ENCODE measurements at places on chromosomes 4 and X. TPM values are rescaled to one million over a fixed set of nuclear protein-coding genes. Genes with fewer than 3 reads are reported as not detected.

The GUCY1B1 gene
- 1.1 TPM for total RNA-seq

The UGT2B15 gene
- not detected for total RNA-seq

The ETDB gene
- not detected for total RNA-seq

The PARM1 gene
- under 0.01 TPM for total RNA-seq

DNA sequence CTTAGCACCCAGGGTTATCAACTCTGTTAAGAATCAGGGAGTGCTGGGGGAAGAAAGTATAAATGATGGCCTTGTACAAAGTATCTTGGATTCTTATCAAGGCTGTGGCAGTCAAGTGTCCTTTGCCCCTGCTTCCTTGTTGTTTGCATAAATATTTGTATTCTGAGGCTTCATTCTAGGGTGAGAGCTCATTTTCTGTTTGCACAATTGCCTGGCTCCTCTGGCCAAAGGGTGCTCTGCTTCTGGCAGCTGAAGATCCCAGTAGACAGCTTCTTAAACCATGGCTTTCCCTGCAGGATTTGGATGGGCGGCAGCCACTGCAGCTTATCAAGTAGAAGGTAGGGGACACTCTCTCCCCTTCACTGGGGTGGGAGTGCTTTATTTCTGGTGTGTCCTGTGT lies at the start of gene GBA3:
GBA3 (plus strand) TSS at position 202 of the 400 bp plus-strand sequence.
- no peak for DNase-seq

DNA sequence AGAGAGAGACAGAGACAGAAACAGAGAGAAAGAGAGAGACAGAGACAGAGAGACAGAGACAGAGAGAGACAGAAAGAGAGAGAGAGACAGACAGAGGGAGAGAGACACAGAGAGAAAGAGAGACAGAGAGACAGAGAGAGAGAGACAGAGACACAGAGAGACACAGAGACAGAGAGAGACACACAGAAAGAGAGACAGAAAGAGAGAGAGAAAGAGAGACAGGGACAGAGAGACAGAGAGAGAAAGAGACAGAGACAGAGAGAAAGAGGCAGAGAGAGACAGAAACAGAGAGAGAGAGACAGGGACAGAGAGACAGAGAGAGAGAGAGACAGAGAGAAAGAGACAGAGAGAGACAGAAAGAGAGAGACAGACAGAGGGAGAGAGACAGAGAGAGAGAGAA lies 52.9 kb downstream of the CRLF2 start:
- no peak for DNase-seq

DNA sequence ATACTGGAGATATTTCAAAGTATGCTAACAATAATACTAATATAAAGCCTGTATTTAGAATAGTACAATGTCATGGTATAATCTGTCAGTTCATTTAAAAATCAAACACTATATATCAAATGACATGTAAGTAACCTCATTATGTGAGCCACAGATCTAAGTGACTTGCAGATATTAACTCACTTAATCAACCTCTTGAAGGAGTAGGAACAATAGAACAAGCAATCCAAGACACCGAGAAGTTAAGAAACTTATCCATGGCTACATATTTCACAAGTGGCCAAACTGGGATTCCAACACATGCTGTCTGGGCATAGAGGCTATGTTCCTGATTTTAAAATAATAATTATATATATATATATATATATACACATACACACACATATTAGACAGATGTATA lies 554.0 kb downstream of the ARAP2 start:
- no peak for DNase-seq

- no peak for DNase-seq
Measured at GRCh38 chrX:15512401-15512965, 11.9 kb downstream of the BMX start.

- no peak for DNase-seq
Measured at GRCh38 chr4:26468977-26469376, 21.3 kb downstream of the CCKAR start.

DNA sequence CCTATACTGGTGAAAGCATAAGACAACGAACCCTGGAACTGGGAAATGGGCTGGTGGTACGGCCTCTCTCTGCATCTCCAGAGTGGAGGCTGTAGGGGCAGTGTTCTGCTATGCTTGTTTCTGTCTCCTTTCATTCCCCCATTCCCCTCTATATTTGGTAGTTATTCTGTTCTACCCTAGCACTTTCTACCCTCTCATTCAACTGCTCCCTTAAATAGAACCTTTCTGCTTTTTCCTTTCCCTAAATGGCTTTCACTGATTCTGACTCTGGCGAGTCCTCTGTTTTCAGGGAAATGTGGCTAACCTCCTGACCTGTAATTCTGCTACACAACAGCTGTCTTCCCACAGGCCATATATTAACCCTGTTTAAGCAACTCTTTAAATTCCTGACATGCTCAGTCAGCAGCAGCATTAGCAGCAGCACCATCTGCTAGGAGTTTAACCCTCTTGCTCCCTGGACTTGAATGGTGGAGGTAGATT lies 94.2 kb downstream of the CXCL13 start:
- DNase-seq: no peak

- no peak for DNase-seq
Measured at GRCh38 chr4:105232374-105232773, 85.7 kb downstream of the TET2 start.

GRCh38 chrX:54818221-54818620 lies 10.7 kb downstream of the MAGED2 start:
- DNase-seq: no peak

DNA sequence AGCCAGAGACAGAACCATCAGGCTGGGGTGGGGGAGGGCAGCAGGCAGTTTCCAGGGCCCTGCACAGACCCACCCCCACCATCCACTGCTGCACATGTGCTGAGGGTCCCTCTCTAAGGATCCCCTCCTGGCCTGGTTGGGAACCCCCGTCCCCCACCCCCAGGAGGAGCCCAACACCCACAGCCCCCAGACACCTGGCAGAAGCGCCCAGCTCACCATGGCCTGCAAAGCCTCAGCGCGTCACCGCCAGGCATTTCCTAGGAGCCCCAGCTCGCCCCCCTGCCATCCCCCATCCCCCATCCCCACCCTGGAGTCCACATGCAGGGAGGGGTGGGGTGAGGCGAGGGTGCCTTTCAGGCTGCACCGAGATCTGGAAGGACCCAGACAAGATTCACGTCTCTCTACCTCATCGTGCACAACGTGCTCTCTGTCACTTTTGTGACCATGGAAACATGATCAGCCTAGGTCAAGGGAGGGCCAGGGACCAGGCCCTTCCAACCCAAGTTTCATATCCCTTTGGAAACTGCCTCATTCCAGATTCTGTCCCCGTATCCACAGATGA lies 9.3 kb downstream of the MXD4 start:
- DNase-seq: peak; percentile 57

DNA sequence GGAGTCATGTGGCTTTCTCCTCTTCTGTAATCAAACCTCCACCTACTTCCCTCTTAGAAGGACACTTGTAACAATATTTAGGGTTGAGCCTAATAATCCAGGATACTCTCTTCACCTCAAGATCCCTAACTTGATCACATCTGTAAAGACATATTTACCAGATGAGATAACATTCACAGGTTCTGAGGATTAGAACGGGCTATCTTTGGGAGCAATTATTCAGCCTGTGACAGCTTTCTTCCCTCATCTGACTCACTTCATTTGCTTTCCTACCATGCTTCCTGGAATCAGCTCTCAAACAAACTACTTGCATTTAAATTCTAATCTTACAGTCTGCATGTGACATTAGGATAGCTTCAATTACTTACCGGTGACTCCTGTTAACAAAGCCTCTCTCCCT lies 133.5 kb upstream of the NDST3 start:
- DNase-seq: no peak

- DNase-seq: no peak
Measured at GRCh38 chrX:10112510-10112909, 44.3 kb upstream of the CLCN4 start.
